HFF-Myc (cell line): ENCODE measurements at places on chromosomes 16 and 17.

DNA sequence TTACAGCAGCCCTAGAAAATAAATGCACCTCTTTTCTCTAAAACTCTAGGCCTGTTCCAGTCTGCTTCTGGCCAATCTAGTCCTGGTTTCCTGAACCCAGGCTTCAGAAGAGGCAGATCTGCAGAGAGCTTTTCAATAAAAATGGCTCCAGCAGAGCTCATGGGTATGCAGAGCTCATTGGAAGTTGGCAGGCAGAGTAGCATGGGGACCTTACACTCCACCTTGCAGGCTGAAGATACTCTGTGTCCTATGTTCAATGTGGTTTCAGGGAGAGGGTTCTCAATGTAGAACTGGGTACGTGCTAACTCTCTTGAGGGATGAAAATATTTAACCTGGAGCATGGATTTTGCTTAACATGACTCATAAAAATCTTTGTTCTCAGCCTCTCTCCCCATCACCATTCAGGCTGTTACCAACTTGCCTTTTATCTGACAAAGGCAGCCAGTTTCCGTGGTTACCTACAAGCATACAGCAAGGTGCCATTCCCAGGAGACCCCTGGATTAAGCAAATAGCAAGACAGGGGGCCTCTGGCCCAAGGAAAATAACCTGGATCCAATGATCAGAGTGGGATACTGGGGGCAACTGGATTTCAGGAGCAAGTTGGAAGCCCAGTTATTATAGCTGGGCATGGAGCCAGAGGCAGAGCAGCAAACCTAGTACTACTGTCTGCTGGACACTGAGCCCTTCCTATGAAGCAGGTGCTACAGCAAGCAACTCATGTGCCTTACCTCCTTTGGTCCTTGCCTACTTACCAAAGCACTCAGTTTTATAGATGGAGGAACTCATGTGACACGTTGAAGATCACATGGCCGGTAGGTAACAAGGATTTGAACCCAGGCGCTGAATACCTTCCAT, 98.2 kb upstream of the DHX40 start:
- DNase-seq, result no peak

GRCh38 chr17:77869665-77870132, 88.8 kb upstream of the TNRC6C start:
- DNase-seq, result no peak

DNA sequence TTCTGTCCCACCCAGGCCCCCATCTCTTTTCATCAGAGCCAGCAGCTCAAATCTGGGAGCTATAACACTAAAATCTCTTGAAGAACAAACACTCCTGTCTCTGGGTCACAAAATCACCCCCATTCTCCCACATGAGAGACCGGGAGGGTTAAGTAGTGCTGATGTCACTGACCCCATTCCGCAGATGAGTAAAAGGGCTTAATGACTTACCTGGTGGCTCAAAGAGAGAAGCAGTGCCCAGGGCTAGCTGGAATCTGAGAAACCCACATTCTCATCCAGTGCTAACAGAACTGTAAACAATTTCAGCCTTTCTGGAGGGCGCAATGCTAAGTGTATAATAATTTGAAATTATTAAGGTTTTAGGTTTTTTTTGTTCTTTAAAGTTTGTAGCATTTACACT, 26.3 kb upstream of the LHX1 start:
- DNase-seq, result no peak

GRCh38 chr17:14331982-14332298, 31.1 kb downstream of the HS3ST3B1 start:
- no peak for DNase-seq
